ENCODE measurements at places on chromosomes 2 and 18.

GRCh38 chr2:139156730-139157129, 376.5 kb upstream of the NXPH2 start:
- no peak for DNase-seq

GRCh38 chr2:179524809-179525339, 260.2 kb upstream of the SESTD1 start:
- no peak for DNase-seq

DNA sequence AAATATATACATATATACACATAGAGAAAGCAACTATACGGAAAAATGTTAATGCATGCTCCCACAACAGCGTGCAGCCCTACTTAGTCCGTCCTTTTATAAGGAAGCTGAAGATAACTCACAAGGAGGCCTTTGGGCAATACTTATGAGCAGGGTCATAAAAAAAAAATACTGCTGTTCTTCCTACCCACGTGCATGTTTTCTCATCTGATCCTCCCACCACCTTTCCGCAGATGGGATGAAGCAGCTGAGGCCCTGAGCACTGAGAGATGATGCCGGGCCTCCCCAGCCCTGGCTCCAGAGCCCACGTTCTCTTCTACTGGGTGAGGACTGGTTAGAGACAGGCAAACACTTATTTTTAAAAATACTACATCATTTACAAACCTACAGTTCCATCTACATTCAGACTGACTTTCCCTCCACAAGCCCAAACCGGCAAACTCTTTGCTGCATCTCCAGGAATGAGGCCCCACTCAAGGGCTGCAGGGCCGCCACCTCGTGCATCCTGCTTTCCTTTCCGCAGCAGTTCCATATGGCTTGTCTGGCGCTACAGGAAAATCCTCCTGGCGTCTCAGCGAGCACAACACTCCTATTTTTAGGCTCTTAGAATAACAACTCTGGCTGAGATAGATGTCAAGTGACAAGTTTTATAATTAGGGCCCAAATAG, 41.6 kb downstream of the TBC1D8 start:
- no peak for DNase-seq

DNA sequence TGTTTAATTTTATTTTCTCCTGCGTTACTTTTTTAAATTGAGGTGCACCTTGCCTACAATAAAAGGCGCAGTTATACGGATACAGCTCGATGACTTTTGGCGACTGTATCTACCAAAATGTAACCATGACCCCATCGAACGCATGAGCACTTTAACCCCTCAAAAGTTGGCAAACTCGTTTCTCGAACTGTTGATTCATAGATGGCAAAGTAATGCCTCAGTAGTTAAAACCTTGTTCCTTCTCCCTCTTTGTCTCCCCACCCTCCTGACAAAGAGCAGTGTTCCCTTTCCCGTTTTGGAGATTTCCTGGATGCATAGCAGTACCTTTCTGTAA, 577 bp downstream of the MOGAT1 start:
- no peak for DNase-seq

DNA sequence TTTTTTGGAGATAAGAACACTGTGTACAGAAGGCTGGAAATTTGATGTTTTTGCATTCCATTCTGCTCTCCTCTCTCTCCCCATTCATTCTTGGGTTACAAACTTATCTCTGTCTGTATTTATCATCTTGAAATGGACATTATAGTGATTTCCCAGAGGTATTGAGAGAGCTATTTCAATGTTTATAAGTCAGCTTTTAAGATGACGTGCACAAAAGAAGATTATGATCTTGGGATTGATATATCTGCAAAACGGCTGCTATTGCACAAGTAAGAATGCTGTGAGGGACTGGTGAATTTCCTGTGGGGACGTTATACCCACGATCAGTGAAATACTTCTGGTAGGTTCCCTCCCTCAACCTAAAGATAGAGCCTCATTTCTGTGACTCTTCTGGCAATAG, 61.0 kb upstream of the DTNA start:
- no peak for DNase-seq

- no peak for DNase-seq
Measured at GRCh38 chr18:42392416-42392815, 437.4 kb downstream of the PIK3C3 start.

- no peak for DNase-seq
Measured at GRCh38 chr2:205034034-205034433, 488.8 kb downstream of the PARD3B start.
